Neural progenitor cell (in vitro differentiated cells): ENCODE measurements at places on chromosomes 7 and 10. TPM values are rescaled to one million over a fixed set of nuclear protein-coding genes. Genes with fewer than 3 reads are reported as not detected.

DNA sequence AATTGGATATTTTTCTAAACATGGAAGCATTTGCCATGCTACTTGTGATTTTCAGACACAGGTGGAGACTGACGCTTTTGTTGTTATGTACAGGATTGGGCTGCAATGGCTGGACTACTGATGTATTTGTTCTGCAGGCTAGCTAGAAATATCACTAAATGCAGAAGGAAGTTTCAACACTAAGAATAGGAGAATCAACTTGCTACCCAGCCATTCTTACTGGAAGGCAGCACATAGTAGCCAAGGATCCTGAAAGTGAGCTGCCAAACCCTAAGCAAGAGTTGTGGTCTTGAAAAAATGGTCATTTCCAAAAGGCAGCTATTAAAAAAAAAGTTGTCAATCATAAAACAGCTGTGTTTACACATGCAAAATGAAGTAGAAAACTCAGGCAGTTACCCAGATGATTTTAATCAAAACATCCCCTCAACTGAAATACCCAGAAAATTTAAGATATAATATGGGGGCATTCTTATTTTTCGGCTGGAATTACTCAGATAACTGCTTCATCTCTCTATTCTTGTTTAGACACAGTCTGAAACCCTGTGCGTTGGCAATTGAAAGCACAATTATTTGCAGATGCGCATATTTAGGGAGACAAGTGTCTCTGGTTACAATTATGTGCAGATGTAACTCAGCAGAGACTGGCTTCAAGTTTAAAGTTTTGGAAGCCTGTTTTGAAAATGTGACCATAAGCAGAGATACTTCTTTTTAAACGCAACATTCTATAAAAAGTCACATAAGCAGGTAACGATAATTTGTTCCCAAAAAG is 31.2 kb downstream of the GFRA1 start:
- H3K4me1 ChIP-seq, result peaks cover 11% of the 10 kb centered on the region
- H3K27me3 ChIP-seq, result no peaks in the 10 kb centered on the region
- no peaks in the 10 kb centered on the region for H3K36me3 ChIP-seq
- no peak overlapping the region for H3K4me3 ChIP-seq
- H3K27ac ChIP-seq, result no peak overlapping the region
- no peak for DNase-seq

DNA sequence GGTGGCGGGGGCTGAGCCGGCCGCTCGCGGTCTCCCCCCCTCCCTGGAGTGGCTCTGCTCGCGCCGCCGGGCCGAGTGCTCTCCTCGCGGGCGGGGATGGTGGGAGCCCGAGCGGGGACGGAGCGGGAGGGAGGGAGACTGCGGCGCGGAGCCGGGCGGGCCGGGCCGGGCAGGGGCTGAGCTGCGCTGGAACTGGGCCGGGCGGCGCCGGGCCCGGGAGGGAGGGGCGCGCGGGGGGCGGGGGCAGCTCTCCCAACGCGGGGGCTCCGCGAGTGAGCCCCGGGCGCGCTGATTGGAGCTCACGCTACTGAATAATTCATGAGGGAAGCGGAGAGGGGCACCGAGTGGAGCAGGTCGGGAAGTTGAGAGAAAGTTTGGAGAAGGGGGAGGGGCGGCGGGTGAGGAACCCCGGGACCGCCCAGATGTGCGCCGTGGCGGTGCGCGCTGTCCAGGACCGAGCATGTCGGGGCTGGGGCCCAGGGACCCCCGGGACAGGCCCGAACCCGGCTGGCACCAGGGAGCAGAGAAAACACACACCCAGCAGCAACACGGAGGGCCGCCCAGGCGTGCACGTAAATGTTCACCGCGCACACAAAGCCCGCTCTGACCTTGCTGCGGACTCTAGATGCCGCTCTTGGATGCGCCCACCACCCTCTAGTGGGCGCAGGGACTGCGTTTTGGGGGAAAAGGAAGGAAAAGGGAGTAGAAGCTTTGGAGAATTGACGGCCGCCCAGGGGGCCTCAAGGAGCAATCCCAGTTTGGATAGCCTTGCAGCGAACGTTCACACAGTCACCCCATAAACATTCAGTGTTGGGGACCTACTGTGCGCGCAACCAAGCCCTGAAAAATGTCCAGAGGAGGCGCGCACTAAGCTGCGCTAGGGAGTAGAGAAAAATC is at the start of gene EPHB4:
TSS of gene EPHB4 (minus strand) at position 194 of the 897 bp plus-strand sequence. CDS start 493 bp downstream, outside the sequence.
- peak within 1 kb of the TSS; percentile 52 for H3K27ac ChIP-seq
- H3K27me3 ChIP-seq, result no peaks in the 10 kb centered on the region
- DNase-seq, result peak; percentile 95
- H3K36me3 ChIP-seq, result no peaks in the 10 kb centered on the region
- H3K4me1 ChIP-seq, result peaks cover 10% of the 10 kb centered on the region

DNA sequence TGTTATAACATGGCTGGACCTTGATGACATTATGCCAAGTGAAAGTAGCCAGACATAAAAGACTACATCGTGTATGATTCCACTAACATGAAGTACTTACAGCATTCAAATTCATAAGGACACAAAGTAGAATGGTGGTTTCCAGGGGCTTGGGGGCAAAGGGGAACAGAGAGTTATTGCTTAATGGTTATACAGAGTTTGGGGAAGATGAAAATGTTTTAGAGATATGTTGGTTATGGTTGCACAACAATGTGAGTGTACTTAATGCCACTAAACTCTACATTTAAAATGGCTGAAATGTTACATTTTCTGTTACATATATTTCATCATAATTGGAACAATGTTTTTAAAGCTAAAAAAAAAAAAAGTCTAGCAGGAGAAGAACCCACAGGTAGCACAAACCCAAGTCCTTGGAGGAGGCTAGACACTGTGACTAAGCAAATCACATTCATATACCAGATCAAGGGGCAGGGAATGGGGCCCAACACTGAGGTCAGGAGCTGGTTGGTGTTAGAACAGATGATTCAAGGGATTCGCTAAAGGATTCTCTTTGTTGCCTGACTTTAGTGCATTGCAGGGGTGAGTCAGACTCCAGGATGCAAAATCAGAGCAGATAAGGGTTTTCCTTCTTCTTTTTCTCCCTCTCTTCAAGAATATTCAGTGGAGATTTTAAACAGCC is 25.1 kb upstream of the AOAH start:
- H3K27me3 ChIP-seq, result no peaks in the 10 kb centered on the region
- H3K4me1 ChIP-seq, result no peaks in the 10 kb centered on the region
- no peak overlapping the region for H3K4me3 ChIP-seq
- H3K36me3 ChIP-seq, result no peaks in the 10 kb centered on the region
- no peak for DNase-seq

GRCh38 chr10:22693371-22693784 is 21.0 kb downstream of the PIP4K2A start:
- no peaks in the 10 kb centered on the region for H3K36me3 ChIP-seq
- H3K4me1 ChIP-seq, result peaks cover 25% of the 10 kb centered on the region
- H3K27me3 ChIP-seq, result no peaks in the 10 kb centered on the region
- no peak overlapping the region for H3K4me3 ChIP-seq

Gene ACSM6
- not detected in 2 replicates for total RNA-seq
